ENCODE measurements at places on chromosomes 1 and 21.

DNA sequence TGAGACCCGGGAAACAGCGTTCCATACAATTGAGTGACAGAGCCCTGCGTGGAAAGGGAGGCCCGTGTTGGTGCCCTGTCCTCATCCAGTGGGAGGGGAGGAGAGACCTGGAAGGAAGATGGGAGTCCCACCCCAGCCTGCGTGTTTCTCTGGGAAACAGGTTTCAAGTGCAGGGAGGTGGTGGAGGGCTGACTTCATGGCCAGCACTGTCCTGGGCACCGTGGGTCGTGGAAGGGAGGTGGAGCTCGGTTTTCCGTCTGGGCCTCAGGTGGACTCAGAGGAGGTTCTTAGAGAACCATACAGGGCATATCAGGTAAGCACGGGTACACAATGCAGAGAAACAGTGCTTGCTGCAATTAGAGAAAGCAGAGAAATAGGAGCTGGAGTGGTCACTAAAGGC is 222.6 kb downstream of the CAMTA1 start:
- no peak for DNase-seq

DNA sequence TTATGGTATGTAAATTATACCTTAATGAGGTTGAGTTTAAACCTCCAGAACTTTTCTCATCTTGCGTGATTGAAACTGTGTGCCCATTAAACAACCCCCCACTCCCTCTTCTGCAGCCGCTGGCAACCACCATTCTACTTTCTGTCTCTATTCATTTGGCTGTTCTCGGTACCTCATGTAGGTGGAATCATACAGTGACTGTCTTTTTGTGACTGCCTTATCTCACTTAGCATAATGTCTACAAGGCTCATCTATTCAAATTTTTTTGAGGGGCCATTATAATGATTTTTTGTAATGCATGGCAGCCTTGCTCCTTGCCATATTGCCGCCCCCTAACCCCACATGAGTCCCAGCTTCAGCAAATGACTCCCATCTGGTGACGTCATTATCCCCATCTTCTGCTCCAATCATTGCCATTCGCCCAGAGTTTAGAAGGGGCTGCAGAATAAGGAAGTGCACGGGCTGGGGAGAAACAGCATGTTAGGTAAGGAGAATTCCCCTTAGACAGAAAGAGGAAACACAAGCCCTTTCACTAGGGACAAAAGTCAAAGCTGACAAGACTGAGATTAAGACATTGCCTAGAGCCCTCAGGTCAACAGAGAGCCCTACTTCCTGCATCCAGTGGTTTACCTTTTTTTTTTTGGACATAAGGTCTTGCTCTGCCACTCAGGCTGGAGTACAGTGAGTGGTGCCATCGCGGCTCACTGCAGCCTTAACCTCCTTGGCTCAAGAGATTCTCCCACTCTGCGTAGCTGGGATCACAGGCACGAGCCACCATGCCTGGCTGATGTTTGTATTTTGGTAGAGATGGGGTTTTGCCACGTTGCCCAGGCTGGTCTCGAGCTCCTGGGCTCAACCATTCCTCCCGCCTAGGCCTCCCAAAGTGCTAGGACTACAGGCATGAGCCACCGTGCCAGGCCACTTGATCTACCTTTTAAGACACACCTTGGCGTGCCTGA is 78.4 kb upstream of the ERRFI1 start:
- peak; percentile 27 for DNase-seq

GRCh38 chr21:31233711-31234110 is 110.3 kb downstream of the TIAM1 start:
- no peak for DNase-seq

- no peak for DNase-seq
Observed at GRCh38 chr21:38933731-38934130, 128.0 kb downstream of the ETS2 start.

GRCh38 chr21:37994211-37994610 is 78.0 kb upstream of the KCNJ6 start:
- no peak for DNase-seq

DNA sequence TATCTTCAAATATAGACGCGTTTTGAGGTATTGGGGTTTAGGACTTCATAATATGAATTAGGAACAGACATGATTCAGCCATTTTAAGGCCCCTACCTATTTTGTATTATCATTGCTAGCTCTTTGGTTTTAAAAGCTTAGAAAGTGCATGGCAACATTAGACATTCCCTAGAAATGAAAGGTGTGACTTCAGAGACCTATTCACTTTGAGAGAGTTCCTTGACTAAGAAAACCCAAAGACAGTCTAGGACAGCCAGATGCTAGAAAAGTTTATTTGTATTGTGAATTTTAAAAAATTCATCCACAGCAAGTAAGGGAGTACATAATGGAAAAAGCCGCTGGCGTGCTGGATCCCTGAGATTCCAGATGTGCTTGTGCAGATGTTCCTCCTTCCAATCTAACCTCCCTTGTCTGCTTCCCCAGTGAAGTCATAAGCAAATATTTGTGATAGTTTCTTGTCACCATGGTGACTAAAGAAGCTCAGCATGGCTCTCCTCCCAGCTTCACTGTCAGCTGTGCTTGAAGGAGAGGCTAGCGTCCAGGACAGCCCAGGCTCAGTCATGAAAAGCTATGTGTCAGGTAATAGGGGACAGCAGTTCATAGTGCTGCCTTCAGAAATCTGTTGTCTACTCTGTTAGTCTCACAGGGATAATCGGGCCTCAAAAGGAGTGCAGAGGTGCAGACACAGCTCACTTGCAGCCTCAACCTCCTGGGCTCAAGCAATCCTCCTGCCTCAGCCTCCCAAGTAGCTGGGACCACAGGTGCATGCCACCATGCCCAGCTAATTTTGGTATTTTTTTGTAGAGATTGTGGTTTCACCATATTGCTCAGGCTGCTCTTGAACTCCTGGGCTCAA is 34.8 kb downstream of the KPNA6 start:
- no peak for DNase-seq

- DNase-seq: no peak
Observed at GRCh38 chr1:7550981-7551380, 220.1 kb upstream of the VAMP3 start.

DNA sequence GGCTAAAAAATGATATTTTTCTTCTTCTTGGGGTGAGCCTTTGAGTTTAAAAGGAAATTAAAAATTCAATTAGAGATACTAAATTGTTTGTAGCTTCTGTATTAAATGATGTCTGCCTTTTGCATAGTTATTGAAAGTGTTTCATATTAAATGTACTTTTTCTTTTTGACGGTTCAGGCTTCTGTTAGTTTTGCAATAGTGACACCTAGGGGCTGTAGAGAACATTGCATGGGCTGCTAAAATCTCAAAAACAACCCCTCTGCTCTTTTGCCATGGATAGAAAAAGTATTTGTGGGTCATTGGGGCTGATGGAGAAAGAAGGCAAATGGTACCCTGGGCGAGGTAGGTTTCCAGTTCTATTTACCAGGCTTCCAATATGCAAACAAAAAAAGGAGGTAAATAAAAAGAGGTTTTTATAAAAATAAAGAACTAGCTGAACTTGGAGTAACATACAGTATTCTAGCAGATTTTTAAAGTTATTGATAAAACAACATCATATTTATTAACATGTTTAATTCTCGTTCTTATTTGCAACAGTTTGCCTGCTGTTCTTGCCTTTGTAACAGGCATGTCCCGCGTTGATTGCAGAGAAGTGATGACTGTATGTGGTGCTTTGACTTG is 115.4 kb upstream of the HOOK1 start:
- peak; percentile 8 for DNase-seq

DNA sequence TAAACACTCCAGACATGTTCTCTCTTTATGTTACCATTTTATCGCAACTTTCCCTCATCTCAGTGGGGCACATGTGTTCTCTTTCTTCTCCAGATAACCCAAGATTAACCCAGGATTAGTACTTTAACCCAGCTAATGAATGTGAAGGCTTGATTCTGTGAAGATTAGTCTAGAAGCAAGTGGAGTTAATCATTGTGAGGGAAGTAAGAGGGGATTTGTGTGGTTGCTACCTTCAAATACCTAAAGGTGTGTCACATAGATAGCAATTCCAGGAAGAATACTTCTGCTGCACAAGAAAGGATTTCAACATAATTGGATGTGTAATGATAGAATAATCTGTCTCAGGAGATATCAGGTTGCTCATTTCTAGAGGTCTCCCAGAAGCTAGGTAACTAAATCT is 327.1 kb downstream of the PBX1 start:
- DNase-seq: no peak

- DNase-seq: no peak
Observed at GRCh38 chr21:35070436-35070835, 21.3 kb upstream of the RUNX1 start.

- DNase-seq: no peak
Observed at GRCh38 chr1:18166341-18166740, 58.7 kb downstream of the IGSF21 start.

DNA sequence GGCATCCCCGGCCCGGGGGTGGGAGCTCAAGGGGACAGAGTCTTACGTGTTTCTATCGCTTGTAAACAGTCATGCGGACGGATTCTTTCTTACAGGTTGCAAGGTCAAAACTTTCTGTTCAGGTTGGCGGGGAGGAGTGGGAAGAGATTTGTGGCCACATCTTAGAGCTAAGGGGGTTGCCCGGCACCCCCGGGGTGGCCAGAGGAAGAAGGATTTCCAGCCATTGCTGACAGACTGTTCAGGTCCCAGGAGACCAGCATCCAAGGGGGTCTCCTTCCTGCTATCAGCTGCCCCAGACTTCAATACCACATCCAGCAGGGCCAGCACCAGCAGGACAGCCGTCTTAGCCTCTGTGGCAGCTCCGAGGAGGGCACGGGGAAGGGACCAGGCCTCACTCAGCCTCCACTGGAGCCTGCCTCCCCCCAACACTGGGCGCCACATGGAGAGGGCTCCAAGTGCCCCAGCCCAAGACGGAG is 52.0 kb downstream of the KIF21B start:
- peak; percentile 35 for DNase-seq

GRCh38 chr1:6785728-6786505 is 663 bp downstream of the CAMTA1 start:
- DNase-seq: peak; percentile 36

- DNase-seq: no peak
Observed at GRCh38 chr1:90919190-90919719, 102.6 kb downstream of the ZNF644 start.

DNA sequence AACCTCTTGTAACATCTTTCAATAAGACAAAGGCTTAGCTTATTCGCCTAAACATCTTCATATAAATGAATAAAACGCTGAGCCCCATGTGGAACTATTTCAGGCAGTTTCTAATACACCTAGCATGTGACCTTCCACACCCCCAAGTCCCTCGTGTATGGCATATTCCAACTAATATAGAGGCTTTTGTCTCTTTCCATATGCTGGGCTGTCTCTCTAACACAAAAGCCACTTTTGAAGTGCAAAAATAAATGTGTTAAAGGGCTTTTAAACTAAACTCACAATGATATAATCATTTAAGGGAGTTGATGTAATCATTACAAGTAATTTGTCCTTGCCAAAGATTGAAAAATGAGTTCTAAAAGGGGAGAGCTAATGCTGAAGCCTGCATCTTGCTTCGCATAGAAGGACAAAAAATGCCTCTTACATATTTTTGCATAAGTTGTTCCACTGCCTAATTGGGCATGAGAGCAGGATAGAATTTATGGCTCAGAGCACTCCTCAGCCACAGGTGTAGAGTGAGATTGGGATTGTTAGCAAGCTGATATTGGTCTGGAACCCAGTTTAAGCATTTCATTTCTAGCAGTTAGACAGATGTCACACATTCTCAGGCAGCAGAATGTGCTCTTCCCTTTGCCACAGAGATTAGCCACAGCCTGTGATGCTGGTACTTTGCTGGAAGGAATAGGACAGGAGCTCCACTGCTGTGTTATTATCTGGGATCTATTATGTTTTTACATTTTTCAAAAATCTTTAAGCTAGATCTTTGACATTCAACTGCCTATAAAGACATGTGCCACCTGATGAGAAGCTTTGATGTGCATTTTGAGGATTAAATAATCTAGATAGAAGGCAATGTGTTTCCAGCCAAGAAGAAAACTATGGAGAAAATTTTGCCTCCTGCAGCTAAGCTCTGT is 1044.4 kb downstream of the ADGRL2 start:
- no peak for DNase-seq

DNA sequence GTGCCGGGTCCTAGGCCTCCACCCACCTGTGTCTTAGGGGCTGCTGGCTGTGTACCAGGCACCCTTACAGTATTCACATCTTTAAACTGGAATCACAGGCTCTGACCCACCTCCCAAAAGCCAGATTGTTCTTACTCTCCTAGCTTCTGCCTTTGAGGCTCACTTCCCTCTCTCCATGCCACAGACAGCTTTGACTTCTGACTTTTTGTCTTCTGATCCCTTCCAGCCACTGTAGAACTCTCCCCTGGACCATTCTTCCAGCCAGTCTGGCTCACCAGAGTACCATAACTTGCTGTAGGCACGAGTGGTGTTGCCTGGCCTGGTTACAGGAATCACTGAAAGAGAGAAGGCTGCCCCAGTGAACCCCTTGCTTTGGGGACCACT is 58.1 kb upstream of the STUM start:
- no peak for DNase-seq

DNA sequence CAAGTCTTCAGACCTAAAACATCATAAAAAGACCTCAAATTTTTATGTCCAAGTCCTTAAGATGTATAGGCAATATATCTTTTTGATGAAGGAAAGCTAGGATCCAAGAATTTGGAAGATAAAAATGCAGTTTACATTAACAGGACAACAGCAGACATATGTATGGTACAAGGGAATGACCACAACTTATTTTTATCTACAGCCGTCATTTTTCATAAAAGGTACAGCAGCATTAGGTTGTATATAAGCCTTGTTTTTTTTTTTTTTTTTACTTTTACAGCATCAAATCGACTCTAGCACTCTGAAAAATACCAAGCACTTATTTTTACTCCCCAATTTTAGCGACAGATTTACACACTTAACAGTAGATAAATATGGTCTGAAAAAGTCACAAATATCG is 1.3 kb downstream of the SRSF10 start:
- DNase-seq: no peak

DNA sequence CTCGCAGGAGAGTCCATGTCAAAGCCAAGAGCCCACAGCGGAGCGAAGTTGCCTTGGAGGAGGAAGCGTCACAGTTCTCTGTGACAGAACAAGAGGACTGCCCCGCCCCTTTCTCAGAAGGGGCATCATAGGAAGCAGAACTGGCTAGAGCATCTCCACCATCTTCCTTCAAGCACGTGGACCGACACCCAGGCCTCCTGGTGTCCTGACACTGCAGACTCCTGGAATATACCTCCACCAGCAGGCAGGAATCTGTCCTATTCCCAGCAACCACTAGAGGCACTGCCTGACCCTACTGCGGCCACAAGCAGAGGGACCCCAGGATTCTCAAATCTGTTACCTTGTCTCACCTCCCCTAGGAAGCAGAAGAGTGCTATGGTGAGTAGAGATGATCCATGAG is 37.8 kb downstream of the GPA33 start:
- no peak for DNase-seq

- no peak for DNase-seq
Observed at GRCh38 chr1:214640431-214641213, 37.6 kb downstream of the CENPF start.

- DNase-seq: no peak
Observed at GRCh38 chr1:58460469-58460868, 86.1 kb downstream of the OMA1 start.

GRCh38 chr1:8284127-8284526 is 33.8 kb upstream of the SLC45A1 start:
- DNase-seq: no peak
